ENCODE measurements at places on chromosomes 6 and 20.
A peak's percentile ranks its signal among the peaks of the same experiment; 100 is the strongest.

GRCh38 chr6:120202878-120203277 lies 853.3 kb upstream of the MAN1A1 start:
- no peak for DNase-seq

- DNase-seq, result peak; percentile 78
These were observed 23.9 kb upstream of the PRL start for GRCh38 chr6:22320750-22321149.

DNA sequence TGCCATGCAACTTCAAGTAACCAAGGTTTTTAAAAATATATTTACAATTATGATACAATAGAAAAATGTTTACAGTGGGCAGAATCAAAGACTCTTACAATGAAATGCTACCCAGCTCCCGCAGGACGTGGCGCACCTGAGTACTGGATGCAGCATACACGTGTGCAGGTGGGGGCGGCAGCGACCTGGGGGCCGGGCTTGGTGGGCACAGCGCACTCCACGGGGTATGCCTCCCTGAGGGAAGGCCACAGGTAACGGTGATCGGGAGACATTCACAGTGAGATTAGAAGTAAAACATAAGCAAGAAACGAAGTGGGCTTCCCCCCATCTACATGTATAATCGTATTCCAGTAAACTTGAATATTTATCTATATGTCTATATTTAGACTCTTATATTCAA lies 54.2 kb downstream of the WDR27 start:
- DNase-seq, result no peak

DNA sequence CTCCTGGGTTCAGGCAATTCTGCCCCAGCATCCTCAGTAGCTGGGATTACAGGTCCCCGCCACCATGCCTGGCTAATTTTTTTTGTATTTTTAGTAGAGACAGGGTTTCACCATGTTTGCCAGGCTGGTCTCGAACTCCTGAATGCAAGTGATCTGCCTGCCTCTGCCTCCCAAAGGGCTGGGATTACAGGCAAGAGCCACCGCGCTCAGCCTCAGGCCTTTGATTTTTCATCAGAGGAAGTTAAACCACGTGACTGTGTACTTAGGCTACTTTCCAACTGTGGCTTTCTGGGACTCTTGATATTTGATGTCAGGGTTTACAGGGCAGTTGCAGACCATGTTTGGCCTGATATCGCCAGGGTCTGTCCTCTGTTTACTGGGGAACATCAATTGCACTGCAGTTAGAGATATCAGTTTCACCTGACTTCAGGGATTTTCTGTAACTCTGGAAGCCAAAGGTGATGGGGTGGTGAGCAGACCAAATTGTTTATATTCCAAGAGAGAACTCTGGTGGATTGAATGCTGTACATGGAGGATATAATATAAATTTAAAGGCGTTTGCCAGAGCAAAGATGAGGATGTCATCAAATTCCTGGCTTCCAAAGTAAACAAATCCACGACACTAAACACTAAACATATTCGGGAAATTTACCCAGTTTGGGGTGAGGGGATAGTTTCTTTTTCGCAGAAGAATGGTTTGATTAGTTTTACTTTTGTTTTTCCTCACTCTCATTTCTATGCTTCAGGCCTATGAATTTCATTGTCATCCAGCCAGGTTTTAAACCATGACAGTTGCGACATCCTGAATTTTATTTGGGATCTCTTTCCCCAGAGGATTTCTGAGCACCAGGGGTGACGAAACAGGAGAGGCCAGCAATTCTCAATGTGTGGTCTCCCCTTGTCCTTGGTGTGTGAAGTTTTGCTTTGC lies 4.2 kb downstream of the PSMF1 start:
- DNase-seq, result peak; percentile 49

DNA sequence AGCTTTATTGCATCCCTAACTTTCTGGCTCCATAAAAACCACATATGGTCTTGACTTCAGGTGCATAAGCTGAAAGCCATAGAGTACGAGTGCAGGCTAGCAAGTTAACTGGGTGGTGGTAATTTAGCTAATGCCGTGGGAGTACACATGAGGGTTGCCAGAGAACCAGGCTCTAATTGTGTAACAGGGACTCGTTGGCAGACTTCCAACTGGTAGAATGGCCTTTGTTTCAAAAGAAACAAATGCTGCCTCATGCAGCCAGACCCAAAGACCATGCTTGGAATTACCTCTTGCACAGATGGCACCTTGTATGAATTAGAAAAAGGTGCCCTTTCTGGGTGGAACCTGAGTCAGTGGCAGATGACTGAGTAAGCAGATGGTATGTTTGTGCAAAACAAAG lies 73.2 kb downstream of the LY86 start:
- DNase-seq, result peak; percentile 66

DNA sequence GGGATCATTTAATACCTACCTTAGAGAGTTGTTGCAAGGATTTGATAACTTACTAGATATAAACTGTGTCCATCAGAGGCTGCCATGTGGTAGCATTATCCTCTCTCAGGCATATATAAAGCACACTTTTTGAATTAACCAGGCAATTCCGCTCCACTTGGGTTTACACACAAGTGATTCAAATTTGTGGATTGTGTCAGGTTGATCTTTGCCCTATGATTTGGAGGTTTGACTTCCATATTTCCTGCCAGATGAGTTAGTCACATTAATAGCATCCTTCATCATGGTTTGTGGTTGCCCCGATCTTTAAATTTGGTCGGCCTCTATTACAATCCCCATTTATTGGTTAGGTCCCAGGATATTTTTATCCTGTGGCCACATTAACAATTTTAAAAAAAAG lies 44.8 kb upstream of the CTAGE9 start:
- DNase-seq, result peak; percentile 66

- DNase-seq, result no peak
These were observed 46.8 kb upstream of the PXDC1 start for GRCh38 chr6:3798055-3798919.

- DNase-seq, result no peak
These were observed 20.2 kb upstream of the TULP4 start for GRCh38 chr6:158292016-158292415.

- no peak for DNase-seq
These were observed 46.3 kb downstream of the SCAND1 start for GRCh38 chr20:35908007-35908406.

GRCh38 chr6:137767911-137768690 lies 99.0 kb upstream of the TNFAIP3 start:
- DNase-seq, result peak; percentile 45

DNA sequence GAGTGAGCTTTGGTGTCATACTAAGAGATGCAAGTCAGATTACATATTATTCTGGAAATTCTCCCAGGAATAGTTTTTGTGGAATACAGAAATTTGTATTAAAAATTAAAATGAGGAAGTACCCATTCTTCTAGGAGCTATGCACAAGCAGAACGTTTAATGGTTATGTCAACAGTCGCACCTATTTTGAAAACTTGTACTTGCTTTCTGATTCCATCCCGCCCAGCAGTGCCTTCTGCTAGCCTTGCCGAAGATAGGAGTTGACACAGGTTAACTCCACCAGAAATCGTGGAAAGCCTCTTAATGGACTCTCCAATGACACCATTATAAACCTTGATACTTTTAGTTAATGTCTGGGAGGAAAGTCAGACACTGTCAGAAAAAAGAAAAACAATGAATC lies 6.7 kb downstream of the PBOV1 start:
- DNase-seq, result no peak

All from fibroblast of the aortic adventitia (primary cell).